Tibial artery (tissue), 4 donors: ENCODE measurements at places on chromosomes 4 and X.

DNA sequence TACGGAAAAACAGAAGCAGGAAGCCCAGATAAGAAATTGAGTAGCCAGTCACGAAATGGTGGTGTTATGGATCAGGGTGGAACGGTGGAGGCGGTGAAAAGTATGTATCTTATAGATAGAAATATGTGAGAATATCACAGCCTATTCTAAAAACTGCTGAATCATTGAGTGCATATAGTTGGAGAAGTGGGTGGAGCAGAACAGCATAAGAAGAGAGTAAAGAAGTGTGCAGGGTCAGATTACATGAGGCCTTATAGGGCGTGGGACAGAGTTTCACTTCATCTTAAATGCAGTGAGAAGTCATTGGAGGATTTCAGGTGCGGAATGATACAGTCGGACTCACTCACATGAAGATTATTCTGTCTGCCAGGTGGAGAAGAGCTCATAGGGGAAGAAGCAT, 293.1 kb downstream of the TRIML1 start:
- DNase-seq: no peak

- DNase-seq: no peak
Observed at GRCh38 chr4:165518686-165519085, 139.9 kb downstream of the CPE start.

- DNase-seq: no peak
Observed at GRCh38 chrX:40912166-40912565, 173.1 kb upstream of the USP9X start.

DNA sequence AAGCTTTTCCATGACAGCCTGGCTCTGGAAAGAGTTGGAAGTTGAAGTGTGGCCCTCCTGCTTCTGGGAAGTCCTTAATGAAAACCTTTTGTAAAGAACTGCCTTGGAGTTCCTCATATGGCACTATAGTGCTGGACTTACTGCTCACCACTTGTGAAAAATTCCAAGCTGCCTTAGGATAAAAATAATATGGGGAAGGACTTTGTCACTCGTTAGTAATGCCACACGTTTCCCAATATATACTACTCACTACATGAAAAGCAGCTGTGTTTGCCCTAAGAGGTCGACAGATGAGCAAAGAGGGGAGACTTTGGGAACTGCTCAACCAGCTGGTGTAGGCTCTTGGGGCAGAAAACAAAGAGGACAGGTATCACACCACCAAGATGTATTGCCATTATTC, 11.7 kb downstream of the OPHN1 start:
- DNase-seq: no peak
